Cortex of kidney (tissue), 1 donor: ENCODE measurements at places on chromosomes 1 and 21.

DNA sequence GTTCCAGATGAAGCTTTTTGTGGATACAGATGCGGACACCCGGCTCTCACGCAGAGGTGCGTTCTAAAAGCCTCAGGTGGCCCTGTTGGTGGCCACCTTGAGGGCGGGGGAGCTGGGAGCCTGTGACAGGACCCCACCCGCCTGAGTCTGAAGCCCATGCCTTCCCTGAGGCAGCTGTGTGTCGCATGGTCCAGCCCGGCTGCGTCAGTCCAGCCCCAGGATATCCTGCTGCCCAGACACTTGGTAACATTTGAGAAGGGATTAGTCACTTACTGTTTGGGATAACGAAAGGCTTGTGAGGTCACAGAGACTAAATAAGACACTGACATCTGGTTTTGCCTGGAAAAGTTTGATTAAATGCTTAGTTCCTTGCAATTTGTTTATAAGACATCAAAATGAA lies 68.9 kb downstream of the UCK2 start:
- DNase-seq = no peak

- no peak for DNase-seq
These were observed 166.7 kb downstream of the SIPA1L2 start for GRCh38 chr1:232463225-232463624.

GRCh38 chr1:107782217-107782845 lies 182.6 kb downstream of the VAV3 start:
- no peak for DNase-seq

- DNase-seq = no peak
These were observed 96.9 kb downstream of the ATP6V1G3 start for GRCh38 chr1:198443365-198444233.

DNA sequence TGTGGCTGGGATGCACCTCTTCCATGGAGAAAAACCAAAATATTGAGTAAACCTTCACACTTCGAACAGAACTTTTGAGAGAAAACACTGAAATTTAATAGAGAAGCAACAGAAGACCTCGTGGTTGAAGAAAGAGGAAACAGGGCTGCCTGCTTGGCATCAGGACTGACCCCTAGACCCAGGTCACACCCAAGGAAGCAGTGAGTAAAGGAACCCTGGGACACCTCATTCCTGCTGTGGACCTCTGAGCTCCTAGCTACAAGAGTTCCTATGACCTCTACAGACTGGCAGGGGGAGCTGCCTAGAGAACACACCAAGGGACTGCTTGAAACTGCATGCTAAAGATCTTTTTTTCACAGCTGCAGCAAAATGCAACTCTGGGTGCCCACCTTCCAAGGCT lies 67.8 kb downstream of the FASLG start:
- DNase-seq = no peak

GRCh38 chr1:109490029-109490933 lies 3.6 kb upstream of the CYB561D1 start:
- DNase-seq = no peak

- DNase-seq = no peak
These were observed 83.6 kb downstream of the CLIC4 start for GRCh38 chr1:24828887-24829192.

GRCh38 chr1:167871331-167871730 lies 42.6 kb downstream of the ADCY10 start:
- DNase-seq = no peak

- DNase-seq = no peak
These were observed 5.8 kb downstream of the CLEC20A start for GRCh38 chr1:178490967-178491366.

DNA sequence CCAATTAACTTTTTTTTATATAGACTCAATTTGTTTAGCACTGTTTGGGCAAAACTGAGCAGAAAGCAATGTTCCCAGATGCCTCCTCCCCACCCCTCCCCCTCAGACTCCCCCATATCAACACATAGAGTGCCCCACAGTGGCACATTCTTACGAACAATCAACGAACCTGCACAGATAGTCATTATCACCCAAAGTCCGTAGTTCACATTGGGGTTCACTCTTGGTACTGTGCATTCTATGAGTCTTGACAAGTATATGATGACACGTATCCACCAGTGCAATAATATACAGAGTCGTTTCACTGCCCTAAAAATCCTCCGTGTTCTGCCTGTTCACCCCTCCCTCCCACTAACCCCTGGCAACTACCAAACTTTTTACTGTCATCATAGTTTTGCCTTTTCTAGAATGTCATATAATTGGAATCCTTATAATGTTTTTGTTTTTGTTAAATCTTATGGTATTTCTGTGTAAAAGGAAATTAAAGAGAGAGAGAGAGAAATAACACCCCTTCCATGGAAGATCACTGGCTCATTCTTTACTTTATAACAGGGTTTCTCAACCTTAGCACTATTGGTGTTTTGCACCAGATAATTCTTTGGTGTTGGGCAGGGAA lies 37.2 kb upstream of the HNRNPU start:
- no peak for DNase-seq

GRCh38 chr1:209570743-209571142 lies 12.8 kb upstream of the CAMK1G start:
- no peak for DNase-seq

GRCh38 chr1:197696372-197696771 lies 78.9 kb downstream of the DENND1B start:
- no peak for DNase-seq

GRCh38 chr1:105087506-105087905 lies 1337.8 kb downstream of the AMY1C start:
- DNase-seq = no peak

DNA sequence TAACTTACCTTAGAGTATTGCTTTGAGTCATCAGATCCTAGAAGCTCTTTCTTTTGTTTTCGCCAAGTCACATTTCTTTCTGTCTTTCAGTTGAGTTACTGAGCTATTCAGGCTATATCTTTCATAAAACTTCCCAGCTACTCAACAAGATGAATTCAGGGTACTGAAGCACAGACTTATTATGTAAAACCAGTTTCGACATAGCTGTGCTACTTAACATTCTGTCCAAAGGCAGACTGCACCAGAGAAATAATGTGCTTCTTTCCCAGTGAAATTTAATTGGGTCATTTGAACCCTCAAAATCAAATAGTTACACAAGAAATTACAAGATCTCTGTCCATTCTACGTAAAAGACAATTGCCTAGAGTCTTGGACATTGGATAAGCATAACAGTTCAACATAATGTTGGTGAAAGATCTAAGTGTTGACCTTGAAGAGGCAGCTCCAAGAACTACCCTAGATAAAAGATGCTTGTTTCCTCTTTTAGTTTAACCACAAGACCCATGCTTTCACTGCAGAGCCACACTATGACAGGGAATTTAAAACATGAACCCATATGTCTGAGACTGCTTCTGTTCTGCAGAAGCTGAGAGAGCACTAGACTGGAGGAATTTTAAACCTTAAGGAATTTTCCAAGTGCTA lies 163.2 kb downstream of the LRRC40 start:
- DNase-seq = no peak

DNA sequence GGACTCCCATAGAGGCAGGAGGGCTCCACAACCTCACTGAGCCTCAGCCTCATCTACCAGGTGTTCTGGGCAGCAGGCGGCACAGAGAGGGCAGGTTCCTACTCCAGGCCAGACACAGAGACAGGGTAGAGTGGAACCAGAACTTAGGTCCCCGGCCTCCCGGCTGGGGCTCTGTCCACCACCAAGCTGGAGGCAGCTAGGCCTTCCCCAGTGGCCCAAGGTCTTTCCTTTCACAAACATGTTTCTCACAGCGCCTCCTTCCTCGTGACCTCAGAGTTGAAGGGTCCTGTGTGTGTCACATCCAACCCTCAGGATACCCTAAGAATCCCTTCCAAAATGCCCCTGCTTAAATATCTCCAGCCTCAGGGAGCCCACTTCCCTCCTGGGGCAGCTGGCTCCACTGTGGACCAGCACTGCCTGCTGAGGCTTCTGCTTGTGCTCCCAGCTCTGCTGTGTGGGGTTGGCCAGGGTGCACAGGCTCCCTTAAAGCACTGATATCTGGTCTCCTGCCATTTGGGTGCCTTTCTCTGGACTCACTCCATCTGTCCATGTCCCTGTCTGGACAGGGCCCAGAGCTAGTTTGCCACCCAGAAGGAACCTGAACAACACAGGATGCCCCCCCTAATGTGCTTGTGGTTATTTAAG lies 33.2 kb upstream of the MAGOH start:
- DNase-seq = no peak

- no peak for DNase-seq
These were observed 14.0 kb downstream of the HSF2BP start for GRCh38 chr21:43645136-43645891.

- DNase-seq = no peak
These were observed 24.7 kb downstream of the STX6 start for GRCh38 chr1:180997843-180998504.

GRCh38 chr1:219113261-219113660 lies 60.4 kb upstream of the LYPLAL1 start:
- no peak for DNase-seq

DNA sequence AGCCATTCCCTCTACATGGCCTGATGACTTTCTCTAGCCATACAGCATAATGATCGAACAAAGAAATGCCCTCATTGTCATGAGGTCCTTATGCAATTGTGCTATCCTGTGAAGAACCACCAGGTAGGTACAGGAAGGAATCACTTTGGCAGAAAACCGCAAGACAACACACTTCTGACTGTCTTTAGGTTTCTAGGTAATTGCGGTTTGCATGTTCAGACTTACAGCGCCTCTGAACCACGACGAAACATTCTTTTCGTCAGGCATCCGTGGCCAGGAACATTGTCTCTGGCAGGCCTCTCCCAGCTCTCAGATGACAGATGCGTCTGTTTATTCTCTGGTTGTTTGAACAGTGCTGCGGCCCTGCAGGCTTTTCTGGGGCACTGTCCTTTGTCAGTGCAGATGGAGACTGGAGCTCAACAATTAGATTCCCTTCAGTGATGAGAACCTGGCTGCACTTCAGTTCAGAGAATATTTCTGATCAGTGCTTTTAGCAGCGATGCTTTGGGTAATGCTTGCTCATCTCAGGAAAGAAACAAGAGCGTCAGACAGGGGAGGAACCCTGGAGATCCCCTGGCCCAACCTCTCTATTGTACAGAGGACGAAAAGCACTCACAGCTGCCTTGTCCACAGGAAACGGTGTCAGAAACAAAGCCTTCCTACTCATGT lies 63.4 kb downstream of the B3GALT5 start:
- no peak for DNase-seq

DNA sequence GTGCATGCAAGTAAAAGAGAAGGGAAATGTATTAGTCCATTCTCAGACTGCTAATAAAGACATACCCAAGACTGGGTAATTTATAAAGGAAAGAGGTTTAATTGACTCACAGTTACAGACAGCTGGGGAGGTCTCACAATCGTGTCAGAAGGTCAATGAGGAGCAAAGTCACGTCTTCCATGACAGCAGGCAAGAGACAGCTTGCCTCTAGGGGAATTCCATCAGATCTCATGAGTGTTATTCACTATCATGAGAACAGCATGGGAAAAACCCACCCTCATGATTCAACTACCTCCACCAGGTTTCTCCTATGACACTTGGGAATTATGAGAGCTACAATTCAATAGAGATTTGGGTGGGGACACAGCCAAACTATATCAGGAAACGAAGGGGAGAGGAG lies 8.1 kb downstream of the KRTAP21-3 start:
- DNase-seq = no peak

DNA sequence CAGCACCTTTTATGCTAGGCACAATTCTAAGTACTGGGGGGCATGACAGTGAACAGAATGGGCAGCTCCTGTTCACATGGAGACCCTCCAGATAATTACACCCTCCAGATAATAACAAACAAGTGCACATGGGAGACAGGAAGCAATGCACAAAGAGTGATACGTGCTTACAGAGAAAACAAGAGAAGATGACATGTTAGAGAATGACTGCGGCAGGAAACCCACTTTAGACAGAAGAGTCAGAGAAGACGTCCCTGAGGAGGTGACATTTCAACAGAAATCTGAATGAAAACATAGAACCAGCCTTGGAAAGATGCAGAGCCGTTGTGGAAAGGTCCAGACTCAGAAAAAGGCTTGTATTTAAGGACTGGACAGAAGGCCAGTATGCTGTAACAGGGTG lies 54.7 kb upstream of the ARTN start:
- DNase-seq = no peak

- DNase-seq = no peak
These were observed 111.6 kb upstream of the PPP2R5A start for GRCh38 chr1:212173567-212173966.

DNA sequence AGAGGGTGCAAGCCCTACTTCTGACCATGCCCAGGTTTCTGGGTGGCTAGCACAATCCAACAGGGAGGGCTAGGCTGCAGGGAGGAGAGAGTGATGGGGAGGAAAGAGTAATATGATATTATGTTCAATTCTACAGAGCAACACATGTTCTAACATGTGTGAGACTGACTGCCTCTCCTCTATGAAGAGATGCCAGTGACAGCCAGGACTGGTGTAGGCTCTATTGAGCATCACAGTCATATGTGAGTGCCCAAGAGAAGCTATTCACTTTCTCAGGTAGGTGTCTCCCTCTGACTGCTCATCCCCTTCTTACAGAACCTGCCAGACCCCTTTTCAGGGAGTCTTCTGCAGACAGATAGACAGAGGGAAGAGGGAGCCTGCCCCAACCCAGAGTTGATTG lies 446.1 kb downstream of the SIPA1L2 start:
- no peak for DNase-seq

DNA sequence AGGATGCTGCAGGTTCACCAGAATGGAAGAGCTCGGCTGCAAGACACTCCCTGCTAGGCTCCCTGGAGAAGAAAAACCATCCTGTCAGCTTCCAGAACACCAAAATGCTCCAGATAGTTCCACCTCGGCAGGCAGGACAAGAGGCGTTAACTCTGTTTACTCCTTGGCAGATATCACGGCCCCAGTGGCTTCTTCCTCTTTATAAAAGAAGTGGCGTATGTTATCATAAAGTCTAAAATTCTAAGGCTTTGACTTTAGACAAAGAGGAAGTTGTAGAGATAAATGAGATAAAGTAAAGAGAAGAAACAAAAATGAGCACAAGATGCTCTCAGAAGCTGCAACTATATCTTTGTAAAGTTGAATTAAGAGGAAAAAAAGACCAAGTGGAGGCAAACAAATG lies 24.3 kb upstream of the MTF1 start:
- no peak for DNase-seq

DNA sequence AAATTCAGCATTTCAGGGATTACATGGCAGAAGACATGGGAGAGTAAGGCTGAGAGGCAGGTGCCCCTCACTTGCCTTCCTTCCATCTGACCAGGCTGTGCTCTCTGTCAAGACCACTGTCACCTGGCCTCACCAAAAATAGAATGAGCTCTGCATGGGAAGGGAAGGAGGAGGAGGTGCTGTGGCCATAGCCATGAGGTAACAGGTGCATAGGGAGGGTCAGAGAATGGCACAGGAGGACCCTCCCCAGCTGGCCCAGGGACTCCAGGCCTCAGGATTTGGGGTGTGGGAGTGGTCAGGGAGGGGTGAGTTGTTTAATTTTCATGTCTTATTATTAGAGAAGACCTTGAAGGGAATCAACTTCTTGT lies 192.3 kb downstream of the FCRL5 start:
- DNase-seq = no peak
